ENCODE measurements at places on chromosomes 7 and 10. TPM values are rescaled to one million over a fixed set of nuclear protein-coding genes. Genes with fewer than 3 reads are reported as not detected.

DNA sequence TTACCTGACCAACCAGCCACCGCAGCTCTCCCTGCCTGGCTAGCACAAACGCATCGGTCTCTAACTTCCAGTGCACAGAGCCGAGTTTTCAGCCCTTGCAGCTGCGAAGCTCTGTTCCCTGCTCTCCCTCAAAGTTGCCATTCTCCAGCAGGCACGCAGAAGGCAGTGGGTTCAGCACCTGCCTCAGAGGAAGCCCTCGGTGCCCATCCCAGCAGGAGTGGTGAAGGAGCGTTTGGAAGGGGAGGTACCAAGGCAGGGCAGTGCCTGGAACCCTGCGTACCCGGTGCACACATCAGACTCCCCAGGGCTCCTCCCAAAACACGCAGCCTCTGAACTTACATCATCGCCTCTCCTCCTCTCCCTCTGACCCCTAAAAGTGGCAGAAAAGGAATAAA, 1.7 kb upstream of the STK32C start:
- DNase-seq: no peak

DNA sequence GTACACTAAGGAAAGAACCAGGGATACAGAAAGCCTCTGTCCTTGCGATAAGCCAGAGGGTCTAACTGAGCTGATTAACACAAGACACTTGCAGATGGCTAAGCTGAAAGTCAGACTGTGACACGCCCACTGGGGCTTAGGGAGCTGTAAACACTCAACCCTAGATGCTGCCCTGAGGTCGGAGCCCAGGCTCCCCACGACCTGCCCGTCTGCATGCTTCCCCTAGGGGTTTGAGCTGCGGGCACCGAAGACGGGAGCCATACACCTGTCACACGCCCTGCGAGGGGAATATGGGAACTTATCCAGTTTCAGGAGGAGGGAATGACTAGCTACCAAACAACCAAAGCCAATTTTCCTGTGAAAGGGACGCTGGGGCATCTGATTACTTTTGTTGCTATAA, 96.0 kb downstream of the HTR5A start:
- DNase-seq: no peak

DNA sequence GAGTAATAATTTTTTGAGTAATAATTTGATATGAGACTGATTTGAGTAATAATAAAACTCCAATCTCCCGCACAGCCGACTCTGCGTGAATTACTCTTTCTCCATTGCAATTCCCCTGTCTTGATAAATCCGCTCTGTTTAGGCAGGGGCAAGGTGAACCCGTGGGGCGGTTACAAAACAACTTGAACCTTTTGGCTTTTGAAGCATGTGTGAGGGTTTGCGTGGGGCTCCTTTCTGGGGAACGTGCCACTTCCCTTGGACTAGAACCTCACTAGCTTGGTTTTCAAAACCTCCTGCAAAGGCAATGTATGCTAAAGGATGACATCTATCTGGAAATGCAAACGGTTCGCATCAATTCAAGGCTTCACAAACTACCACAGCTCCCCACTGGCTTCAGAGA, 1.5 kb downstream of the CRPPA start:
- no peak for DNase-seq

MMD2 gene
- 0.09 TPM for polyA plus RNA-seq

DNA sequence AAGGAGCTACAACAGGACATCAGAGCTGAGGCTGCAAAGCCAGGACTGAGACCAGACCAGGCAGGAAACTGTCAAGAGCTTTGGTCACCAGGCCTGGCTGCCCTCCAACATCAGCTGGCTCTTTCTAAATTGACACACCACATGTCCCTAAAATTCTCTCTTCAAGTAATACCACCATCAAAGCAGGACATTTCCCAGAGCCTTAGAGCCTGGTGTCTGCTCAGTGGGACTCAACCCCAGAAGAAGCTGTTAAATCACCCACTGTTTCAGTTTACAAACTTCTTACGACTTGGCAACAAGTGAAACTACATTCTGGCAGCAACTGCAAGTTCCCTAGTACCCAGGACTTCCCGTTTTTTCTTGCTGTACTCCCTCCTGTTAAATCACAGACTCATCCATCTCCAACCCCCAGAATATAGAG, 3.8 kb upstream of the IL6 start:
- peak; percentile 76 for DNase-seq

GRCh38 chr7:12729112-12729511, 41.7 kb downstream of the ARL4A start:
- peak; percentile 83 for DNase-seq

ADAM8 gene
- 1.6 TPM for polyA plus RNA-seq

DNA sequence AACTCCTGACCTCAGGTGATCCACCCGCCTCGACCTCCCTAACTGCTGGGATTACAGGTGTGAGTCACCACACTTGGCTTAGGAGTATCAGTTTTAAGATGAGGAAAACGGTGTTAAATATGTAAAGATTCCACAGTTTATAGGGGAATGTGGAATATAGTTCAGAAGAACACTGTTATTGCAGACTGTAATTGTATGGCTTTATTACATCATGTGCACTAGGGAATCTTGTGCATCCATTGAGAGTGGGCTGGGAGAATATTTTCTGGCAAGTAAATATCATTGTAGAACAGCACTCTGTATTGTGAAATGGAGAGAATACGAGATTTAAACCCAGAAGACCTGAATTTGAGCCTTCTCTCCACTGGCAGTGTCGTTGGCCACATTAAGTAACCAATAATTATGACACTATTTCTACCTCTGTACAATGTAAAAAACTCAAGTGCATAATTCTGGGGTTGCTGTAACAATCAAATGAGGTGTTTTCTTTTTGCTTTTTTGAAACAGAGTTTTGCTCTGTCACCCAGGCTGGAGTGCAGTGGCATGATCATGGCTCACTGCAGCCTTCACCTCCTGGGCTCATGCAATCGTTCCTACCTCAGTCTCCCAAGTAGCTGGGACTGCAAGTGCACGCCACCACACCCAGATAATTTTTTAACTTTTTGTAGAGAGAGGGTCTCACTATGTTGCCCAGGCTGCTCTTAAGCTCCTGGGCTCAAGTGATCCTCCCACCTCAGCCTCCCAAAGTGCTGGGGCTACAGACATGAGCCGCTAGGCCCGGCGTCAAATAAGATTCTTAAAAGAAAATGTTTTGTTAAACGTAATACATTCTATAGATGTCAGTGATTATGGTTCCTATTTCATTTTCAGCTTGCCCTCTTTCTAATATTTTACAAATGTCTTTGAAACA, 12.0 kb upstream of the PARD3 start:
- DNase-seq: peak; percentile 84

DNA sequence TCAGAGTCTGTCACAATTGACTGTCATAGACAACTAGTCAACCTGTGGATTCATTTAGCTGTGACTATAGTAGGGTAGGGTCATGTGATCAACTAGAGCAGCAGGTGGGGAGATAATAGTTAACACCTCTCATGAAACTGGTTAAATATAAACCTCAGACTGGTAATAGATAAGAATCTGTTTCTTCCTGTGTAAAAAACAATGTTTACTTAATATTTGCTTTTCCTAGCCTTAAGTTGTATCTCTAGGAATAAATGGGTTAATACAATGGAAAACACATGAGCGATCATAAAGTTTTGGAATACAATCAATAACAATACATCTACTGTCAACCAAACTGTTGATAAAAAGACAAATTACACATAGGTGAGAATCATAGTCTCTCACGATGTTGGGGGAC, 43.4 kb upstream of the ITGB8 start:
- no peak for DNase-seq

DNA sequence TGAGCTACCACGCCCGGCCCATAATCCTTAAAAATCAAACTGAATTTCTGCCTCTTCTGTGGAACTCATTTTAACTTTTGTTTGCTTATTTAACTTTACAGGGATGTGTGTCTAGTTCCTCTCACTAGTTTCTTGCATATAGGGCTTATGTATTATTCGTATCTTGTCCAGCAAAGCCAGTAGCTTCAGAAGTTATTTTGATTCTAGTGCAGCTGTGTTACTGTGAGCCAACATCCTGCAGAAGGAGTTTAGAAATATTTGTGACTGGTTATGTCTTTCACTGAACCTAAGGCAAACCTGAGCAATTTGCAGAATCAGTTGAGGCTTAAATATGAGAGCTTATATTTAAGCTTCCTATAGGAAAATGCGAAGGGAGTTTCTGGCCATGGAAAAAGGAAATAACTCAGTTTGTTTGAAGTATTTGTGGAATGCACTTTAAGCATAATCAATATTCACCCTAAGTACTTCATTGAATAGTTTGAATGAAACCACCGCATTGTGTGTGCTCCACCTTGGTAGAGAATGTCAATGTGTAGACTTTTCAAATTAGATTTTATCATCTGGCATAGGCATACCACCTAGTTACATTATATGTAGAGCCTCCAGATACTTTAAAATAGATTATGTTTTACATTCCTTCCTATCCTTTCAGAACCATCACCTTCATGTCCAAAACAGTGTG, 90.8 kb downstream of the MCU start:
- peak; percentile 57 for DNase-seq

GRCh38 chr10:48390933-48391845, 84.7 kb downstream of the MAPK8 start:
- DNase-seq: no peak

Measured in muscle of leg (tissue), 16 donors.